ENCODE measurements at places on chromosomes 1 and 21. TPM values are rescaled to one million over a fixed set of nuclear protein-coding genes. Genes with fewer than 3 reads are reported as not detected.

OPN3 gene
- total RNA-seq: 15.2 TPM

KCNE2 gene
- not detected for total RNA-seq

DNA sequence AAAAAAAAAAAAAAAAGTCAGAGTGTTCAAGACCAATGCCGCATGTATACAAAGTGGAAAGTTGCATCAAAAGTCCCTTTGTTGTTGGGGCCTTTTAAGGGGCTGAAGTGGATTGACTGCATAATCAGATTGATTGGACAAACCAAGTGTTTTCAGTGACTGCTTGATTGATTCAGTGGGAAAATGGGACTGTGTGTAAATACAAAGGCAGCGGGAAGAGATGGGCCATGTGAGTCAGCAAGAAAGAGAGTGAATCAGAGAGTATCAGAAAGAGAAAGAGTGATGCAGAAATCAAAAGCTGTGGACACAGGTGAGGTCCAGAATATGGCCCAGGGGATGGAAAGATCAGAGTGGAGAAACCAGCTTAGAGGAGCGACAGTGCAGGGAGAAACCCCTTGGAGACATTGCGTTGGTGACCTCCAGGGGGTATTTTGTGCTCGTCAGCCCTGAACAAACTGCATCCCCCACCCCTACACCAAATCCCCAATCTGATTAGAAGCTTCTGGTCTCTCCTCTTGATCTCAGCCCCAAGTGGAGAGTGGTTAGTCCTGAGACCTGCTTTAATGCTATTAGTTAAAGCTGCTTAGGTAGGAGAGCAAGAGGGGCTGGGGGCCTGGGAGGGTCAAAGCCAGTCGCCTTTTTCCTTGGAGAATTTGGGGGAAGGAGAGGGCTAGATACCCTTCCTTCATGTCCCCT lies 5.1 kb upstream of the ETV3L start:
- peaks cover 7% of the 10 kb centered on the region for H3K4me1 ChIP-seq
- H3K4me3 ChIP-seq: no peak overlapping the region
- no peaks in the 10 kb centered on the region for H3K36me3 ChIP-seq
- no peak for DNase-seq
- H3K27me3 ChIP-seq: peaks cover 48% of the 10 kb centered on the region

GRCh38 chr1:190688096-190688495 lies 210.4 kb upstream of the BRINP3 start:
- no peaks in the 10 kb centered on the region for H3K27me3 ChIP-seq
- no peak overlapping the region for H3K27ac ChIP-seq
- no peak for DNase-seq
- H3K36me3 ChIP-seq: no peaks in the 10 kb centered on the region

DNA sequence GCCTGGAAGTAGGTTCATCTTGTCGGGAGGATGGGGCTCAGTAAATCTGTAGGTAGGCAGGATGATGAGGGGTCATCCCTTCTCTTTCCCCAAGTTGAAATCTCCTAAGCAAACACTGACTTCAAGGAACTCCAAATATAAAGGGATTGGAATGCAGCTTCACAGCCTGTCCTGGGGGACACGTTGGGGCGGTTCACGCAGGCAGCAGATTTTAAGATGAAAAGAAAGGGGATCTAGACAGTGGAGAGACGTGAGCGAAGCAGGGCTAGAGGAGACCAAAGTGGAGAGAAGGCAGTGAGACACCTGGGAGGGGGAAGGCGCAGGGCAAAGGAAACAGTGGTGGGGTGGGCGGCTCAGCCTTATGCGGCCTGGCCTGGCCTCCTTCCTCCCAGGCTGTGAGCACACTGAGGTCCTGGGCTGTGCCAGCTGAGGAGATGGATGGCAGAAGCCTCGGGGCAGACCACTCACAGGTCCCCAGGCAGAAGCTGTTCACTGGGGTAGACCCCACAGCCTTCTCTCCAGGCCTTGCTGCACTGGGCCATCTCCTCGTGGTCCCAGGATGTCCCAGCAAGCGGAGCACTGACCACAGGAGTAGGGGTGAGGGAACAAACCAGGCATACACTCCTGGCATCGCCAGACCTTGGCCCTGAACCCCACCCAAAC lies 51.7 kb downstream of the TOR1AIP2 start:
- H3K36me3 ChIP-seq: no peaks in the 10 kb centered on the region
- H3K27me3 ChIP-seq: no peaks in the 10 kb centered on the region
- H3K4me1 ChIP-seq: peaks cover 5% of the 10 kb centered on the region
- H3K27ac ChIP-seq: no peak overlapping the region

Data from activated CD8-positive, alpha-beta T cell treated with anti-CD3 and anti-CD28 coated beads, Interleukin-2, amount 10 ng/mL, durations not matched to agents 7 days and 5 days (primary cell).